RWPE1 (cell line): ENCODE measurements at places on chromosomes 5 and 9.

- DNase-seq: no peak
These were observed 1.4 kb downstream of the MEF2C start for GRCh38 chr5:88881571-88881971.

- DNase-seq: no peak
These were observed 20.4 kb upstream of the EXOC3 start for GRCh38 chr5:422323-423232.

GRCh38 chr5:66660396-66660795 is 64.2 kb downstream of the MAST4 start:
- DNase-seq: no peak

- DNase-seq: no peak
These were observed 91.1 kb upstream of the DMRT1 start for GRCh38 chr9:750249-750967.

GRCh38 chr9:5698810-5699556 is 70.1 kb downstream of the RIC1 start:
- DNase-seq: no peak

GRCh38 chr5:135140446-135141204 is 106.6 kb upstream of the PITX1 start:
- DNase-seq: peak; percentile 95

GRCh38 chr5:6108540-6108848 is 269.9 kb downstream of the MED10 start:
- DNase-seq: no peak

GRCh38 chr9:82606492-82607382 is 456.2 kb downstream of the RASEF start:
- DNase-seq: peak; percentile 72

GRCh38 chr5:130335117-130335516 is 430.9 kb downstream of the CHSY3 start:
- peak; percentile 31 for DNase-seq

DNA sequence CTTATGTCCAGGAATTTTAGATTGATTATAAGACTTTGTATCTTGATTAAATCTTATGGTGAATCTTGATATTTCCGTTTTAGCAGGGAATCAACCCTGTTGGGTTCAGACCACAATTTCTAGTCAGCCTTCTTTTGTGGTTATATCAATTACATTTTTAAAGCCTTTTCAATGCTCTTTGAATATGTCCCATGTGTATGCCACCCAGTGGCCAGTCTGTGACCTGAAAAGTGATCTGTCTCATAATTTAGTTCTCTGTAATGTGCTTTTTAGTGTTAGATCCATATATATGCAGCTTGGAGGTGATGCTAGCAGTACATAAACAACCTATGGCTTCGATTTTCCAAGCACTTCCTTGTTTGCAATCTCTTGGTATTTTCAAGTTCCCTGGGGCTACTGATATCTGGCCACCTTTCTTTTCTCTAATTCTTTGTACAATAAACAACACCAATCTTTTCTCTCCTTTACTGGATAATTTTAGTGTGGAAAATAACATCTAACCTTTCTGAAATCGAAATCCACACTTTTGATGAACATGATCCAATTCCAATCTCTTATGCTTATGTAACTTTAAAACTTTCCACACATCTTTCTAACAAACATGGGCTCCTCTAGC is 28.8 kb downstream of the PDE8B start:
- DNase-seq: peak; percentile 13

- DNase-seq: peak; percentile 88
These were observed 16.9 kb downstream of the CAMSAP1 start for GRCh38 chr9:135890190-135891026.

DNA sequence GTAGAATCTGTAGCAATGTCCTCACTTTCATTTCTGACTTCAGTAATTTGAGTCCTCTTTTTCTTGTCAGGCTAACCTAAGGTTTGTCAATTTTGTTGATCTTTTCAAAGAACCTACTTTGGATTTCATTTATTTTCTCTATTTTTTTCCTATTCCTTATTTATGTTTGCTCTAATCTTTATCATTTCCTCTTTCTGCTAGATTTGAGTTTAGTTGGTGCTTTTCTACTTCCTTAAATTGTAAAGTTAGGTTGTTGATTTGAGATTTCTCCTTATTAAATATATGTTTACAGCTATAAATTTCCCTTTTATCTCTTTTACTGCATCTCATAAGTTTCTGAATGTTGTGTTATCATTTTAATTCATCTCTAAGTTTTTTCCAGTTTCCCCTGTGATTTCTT is 75.1 kb upstream of the FAM120A start:
- DNase-seq: no peak

DNA sequence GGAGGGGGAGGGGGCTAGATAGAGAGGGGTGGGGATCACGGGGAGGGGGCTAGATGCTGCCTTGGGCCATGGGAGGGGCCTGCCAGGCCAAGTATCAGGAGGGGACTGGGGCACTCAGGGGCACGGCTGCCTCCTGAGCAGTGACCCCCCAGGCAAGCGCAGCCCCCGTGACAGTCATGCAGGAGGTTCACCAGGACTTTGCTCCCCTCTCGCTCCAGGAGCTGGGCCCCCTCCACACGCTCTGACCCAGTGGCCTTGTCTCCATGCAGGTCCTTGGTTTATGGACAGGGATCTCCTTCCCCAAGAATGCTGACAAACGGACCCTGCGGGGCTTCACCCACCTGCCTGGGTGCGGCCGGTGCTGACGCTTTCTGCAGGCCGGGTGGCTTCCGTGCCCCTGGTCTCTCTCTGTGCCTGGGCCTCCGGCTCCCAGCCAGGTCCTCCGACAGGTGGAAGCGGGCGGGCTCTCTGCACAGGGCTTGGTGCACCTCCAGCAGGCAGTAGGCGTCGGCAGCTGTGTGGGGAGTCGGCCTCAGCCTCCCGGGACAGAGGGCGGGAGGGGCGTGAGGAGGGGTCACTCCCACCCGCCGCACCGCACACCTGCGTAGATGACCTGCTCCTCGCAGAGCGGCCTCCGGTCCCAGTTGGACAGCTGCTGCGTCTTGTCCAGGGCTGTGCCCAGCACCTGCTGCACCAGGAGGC is 46.8 kb upstream of the NRARP start:
- no peak for DNase-seq

- no peak for DNase-seq
These were observed 186.1 kb downstream of the ZNF608 start for GRCh38 chr5:124560370-124560769.

DNA sequence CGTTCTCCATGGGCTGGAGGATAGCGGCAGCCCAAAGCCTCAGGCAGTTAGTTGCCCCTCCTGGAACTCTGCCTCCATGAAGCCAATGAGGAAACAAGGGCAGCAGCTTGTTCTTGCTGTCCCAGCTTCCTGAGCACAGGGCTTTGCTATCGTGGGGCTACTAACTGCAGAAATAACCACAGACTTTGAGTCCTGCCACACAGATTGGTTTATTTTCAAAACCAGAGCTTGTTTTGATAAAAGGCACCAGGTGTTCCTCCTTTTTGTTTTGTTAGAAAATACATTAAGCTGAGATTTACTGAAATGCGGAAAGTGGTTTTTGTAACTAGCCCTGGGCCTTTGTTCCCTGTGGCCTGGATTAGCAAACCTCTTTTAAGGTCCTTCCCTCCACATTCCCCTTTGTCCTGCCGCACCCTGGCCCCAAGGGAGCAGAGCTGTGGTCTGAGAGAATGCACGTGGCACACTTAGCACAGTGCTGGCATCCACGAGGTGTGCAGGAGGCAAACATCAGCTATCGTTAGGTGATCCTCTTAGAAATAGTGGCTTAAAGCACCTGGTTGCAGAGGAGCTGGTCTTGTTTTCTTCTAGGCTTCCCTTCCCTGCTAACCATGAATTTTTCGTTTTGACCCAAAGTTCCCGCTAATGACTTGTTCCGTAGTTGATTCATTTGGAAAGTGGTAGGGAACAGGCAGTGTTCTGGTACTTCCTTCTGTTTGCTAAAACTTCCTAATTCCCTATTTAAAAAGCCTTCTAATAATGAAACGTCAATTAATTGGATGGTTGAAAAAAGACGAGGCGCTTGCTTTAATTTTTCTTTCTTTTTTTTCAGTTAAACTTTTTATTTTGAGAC is 21.5 kb downstream of the MVB12B start:
- DNase-seq: no peak

GRCh38 chr9:16085167-16085726 is 532.4 kb downstream of the CCDC171 start:
- no peak for DNase-seq

- DNase-seq: no peak
These were observed 139.1 kb downstream of the PIP5K1B start for GRCh38 chr9:68844157-68844556.

- DNase-seq: no peak
These were observed 575.0 kb downstream of the CDH12 start for GRCh38 chr5:22278164-22278563.
